Activated naive CD4-positive, alpha-beta T cell (primary cell): ENCODE measurements at places on chromosomes 7 and 10.

GRCh38 chr7:127968547-127968946 is 62.7 kb downstream of the LRRC4 start:
- no peak for DNase-seq

DNA sequence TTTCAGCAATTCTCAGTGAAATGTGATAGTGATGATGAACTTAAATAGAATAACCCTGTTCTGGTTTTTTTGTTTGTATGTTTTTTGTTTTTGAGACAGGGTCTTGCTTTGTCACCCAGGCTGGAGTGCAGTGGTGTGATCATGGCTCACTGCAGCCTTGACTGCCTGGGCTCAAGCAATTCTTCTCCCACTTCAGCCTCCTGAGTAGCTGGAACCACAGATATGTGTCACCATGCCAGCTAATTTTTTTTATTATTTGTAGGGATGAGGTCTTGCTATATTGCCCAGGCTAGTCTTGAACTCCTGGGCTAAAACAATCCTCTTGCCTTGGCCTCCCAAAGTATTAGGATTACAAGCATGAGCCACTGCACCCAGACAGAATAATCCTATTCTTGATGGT is 14.3 kb upstream of the COL17A1 start:
- DNase-seq: no peak

DNA sequence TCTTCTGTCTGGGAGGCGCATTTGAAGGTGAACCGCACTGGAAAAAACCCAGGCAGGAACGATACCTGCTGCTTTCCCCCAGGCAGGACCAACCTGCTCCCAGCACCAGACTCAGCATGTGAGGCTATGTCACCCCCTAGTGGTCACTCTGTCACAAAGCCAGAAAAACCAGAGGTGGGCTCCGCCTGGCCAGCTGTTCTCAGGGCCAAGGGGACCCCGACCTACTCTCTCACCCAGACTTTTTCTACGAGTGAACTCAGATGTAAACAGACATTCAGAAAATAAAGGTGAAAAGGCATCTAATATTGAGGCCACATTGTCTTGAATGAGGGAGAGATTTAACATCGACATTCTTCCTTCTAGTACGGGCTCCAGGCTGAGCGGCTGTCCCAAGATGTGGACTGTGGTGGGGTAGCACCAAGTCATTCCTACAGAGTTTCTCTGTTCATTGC is 117.3 kb downstream of the PRKAG2 start:
- peak; percentile 28 for DNase-seq

DNA sequence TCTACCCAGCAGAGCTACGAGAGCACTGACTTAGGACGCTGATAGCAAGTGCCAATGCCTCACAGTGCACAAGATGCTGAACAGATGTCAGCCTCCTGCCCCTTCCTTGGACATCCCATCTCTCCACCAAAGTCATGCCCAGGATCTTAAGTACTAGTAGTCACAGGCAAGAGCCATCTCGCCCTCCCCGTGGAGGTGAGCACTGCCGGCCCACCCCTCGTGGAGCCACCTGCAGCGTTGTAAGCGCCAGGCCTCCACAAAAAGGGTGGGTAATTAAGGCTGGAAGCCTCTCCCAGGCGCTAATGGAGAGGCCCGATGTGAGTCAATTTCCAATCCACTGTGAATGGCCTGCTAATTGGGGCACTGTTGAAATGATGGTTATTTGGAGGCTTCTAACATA is 156.2 kb downstream of the GRID1 start:
- no peak for DNase-seq

DNA sequence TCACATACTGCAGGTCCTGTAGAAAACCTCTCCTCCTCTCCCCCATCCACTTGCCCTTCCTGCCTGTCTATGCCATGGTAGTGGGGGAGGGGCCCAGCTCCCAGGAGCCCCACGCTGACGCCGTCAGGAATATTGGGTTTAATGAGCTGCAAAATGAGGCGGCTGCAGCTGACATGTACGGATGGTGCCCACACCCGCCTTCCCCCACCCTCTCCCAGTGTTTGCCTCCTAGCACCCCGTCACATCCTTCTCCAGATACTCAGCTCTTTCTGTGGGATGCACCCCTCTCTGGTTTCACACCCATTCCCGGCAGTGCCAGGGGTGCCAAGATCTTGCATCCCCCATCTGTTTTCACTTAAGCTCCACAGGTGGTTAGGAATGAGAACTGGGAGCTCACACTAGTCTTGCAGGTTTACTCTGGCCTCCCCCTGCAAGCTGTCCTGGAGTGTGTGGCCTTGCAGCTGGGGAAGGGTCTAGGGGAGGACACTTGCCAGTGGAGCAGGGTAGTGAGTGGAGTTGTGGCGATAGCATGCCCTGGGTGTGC is 26.1 kb downstream of the GBX1 start:
- DNase-seq: no peak

DNA sequence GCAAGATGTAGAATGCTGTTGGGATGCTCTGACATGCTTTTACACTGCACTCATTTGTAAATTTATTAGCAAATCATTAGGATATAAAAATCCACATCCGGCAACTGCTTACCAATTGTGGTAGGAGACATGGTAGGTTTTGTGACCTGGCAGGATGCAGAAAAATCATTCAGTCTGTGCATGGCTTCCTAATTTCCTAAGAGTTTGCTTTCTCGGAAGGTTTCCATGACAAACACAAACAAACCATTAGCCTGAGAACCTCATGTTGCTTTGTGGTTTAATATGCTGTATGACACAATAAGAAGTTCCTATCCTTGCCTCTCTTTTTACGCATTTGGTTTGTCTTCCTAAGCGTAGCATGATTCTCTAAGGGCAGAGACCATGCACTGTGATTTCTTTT is 14.7 kb upstream of the LMBR1 start:
- DNase-seq: no peak

DNA sequence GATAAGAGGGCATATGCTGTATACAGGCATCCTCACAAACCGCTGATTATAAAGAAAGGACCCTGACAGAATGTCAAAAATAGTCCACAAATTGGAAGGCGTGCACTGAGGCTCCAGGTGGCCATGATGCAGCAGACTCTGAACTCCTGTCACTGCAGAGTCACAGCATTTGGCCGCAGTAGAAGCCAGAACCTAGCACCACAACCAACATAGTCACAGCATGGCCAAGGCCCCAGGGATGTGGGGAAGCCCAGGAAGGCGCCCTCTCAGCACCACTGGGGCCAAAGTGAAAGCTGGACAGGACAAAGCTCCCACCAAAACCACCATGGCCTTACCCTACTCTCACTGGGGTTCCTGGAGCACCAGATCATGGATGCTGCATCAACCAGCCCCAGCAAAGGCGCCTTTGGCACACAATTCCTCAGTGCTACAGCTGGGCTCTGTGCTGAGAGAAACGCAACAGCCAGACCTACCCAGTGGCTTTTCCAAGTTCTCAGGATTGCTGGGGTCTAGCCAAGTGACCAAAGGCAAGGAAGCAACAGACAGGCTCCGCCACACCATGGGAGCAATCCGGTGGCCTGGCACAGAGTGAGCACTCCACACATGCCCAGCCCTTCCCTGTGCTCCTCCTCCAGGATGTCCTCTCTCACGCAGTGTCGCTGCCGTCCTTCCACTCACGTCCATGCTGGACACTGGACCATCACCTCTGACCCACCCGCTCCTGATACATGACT is 60.2 kb downstream of the STK17A start:
- DNase-seq: no peak

- DNase-seq: no peak
Measured at GRCh38 chr10:43065761-43066160, 11.1 kb upstream of the RET start.

GRCh38 chr10:133211959-133212852 is 17.8 kb upstream of the UTF1 start:
- no peak for DNase-seq

GRCh38 chr7:106059556-106059955 is 52.6 kb downstream of the SYPL1 start:
- DNase-seq: no peak

GRCh38 chr10:110841767-110842267 is 29.9 kb upstream of the PDCD4 start:
- DNase-seq: no peak

GRCh38 chr10:9069136-9069535 is 1014.6 kb downstream of the GATA3 start:
- no peak for DNase-seq

GRCh38 chr10:67819768-67820204 is 18.2 kb downstream of the DNAJC12 start:
- no peak for DNase-seq

- no peak for DNase-seq
Measured at GRCh38 chr10:91552274-91553095, 80.4 kb downstream of the PPP1R3C start.

DNA sequence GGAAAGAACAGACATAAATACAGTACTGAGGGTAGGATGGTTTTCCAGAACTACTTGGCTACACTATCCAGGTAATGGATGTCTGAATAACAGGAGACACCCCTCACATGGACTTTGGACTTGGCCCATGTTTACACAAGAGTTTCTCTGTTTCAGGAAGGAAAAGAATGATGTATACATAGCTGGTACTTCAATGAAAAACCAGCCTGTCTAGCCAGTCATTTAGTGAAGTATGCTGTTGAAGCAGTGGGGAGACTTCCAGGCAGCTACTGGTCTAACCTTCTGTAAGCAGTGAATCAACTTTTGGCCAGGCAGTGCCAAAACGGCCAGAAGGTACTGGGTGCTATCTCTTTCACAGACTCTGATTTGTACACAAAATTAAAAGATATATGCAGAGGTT is 135.0 kb downstream of the MBL2 start:
- DNase-seq: no peak

- no peak for DNase-seq
Measured at GRCh38 chr10:51137756-51138529, 63.7 kb downstream of the PRKG1 start.

DNA sequence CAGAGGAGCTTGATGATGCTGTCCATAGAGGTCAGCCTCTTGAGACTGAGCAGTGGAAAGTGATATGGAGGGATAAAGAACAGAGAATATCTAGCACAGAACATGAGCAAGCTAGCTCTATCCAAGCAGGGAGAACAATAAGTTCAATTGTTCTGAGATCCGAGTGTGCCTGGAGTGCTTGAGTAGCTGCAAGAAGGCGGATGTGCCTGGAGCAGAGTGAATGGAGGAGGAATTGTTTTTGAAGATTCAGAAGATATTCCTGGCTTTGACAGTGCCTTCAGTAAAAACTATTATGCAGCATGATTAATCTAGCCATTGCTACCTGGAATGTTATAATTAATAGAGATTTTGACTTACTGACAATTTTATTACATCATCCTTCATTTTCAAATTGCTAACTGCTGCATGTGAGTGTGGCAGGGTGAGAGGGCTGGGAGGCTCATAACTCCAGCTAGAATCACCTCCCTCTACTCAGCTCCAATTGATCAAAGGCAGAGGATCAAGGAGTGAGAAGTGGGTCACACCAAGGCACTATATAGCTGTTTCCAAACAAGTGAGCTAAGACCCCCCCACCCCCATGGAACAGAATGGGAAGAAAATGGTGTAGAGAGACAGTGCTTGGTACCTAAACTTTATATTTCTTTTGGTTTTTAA is 302.8 kb downstream of the ADRA2A start:
- DNase-seq: no peak

- no peak for DNase-seq
Measured at GRCh38 chr10:117610321-117610720, 67.8 kb downstream of the EMX2 start.

GRCh38 chr7:79211724-79212123 is 241.7 kb downstream of the MAGI2 start:
- DNase-seq: no peak

DNA sequence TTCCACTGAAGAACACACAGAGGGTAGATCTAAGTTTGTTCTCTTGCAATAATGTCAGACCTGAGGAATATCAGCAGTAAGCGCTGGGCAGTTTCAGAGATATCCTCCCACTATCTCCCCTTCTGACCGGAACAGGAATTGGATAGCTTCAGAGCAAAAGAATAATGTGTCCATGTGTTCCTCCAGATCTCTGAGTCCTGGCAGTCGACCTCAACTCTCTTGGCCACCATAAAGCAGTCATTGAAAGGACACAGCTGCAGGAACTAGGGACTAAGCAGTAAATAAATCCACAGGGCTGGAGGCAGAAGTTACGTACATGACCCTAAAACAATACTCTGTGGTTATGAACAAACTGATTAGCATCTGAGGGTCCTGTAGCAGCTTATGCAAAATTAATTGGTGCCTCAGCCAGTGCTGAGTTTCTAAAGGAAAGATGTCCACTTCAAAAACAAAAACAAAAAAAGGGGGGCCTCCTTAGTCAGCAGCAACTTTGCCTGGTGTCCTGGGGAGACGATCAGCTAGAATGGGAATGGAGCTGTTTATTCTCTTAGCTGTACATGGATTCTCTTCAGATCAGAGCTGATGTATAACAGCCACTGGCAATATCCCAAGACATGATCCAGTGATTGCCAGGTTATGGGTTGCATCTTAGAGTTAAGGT is 6.4 kb upstream of the PRTFDC1 start:
- no peak for DNase-seq

- DNase-seq: no peak
Measured at GRCh38 chr7:78850093-78850740, 603.2 kb downstream of the MAGI2 start.
